Hematopoietic multipotent progenitor cell treated with erythropoietin and hydrocortisone succinate and interleukin-3 and kit ligand, for 4 days (in vitro differentiated cells): ENCODE measurements at places on chromosomes 5 and 9.
A peak's percentile ranks its signal among the peaks of the same experiment; 100 is the strongest.

- DNase-seq, result no peak
These were observed 1.4 kb downstream of the FAM193B start for GRCh38 chr5:177552839-177553455.

DNA sequence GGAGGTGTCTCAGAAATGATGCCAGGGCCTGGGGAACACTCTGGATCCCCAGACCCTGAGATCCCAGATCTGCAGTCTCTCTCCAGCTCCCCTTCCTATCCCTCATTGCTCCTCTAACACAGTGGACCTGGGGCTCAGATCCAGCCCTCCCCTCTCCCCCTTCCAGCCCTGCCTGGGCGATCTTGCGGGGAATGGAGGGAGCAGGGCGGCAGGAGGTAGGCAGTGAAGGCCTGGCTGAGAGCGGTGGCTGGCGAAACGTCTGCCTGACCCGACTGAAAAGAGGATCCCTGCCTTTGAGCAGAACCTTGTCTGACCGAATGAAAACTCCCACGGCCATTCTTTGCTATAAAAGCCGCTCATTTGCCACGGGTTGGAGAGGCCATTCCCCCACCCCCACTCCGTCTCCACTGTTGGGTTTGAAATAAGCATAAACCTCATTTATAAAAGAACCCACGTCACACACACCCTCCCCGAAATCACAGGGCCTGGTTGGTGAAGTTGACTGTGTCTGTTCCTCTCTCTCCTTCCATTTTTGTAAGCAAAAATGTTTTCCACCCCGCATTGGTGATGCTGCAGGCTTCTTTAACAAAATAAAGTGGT, 8.8 kb downstream of the MSX2 start:
- DNase-seq, result no peak

DNA sequence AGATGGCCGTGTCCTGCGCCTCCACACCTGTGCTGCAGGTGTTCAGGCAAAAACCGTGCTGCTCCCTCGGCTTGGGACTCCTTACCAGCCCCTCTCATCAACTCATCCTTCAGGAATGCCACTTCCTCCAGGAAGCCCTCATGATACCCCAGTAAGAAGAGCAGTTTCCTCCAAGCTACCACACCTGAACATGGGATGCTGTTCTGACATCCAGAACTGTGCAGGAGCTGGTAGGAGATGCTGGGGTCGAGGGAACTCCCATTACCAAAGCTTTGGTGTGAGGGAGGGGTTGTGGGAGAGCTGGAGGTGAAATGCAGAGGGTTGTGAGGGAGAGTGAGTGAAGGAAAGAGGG, 18.9 kb downstream of the CARD19 start:
- no peak for DNase-seq

DNA sequence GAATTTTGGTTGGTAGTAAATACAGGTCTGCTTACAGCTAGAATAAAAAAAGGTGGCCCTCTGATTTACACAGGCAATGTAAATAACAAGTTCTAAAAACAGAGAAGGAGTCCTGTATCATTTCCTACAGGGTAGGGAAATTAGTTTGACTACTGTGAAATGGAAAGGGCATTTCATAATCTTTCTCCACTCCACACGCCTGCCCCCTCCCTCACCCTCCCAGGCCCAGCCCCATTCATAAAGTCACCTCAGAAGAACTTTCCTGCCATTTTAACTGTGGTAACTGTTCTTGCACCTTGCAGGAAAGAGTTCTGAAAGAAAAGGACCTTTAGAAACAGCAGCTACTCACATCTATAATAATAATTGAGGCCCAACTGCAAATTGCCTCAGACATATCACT, 69.7 kb downstream of the MEF2C start:
- peak; percentile 29 for DNase-seq

DNA sequence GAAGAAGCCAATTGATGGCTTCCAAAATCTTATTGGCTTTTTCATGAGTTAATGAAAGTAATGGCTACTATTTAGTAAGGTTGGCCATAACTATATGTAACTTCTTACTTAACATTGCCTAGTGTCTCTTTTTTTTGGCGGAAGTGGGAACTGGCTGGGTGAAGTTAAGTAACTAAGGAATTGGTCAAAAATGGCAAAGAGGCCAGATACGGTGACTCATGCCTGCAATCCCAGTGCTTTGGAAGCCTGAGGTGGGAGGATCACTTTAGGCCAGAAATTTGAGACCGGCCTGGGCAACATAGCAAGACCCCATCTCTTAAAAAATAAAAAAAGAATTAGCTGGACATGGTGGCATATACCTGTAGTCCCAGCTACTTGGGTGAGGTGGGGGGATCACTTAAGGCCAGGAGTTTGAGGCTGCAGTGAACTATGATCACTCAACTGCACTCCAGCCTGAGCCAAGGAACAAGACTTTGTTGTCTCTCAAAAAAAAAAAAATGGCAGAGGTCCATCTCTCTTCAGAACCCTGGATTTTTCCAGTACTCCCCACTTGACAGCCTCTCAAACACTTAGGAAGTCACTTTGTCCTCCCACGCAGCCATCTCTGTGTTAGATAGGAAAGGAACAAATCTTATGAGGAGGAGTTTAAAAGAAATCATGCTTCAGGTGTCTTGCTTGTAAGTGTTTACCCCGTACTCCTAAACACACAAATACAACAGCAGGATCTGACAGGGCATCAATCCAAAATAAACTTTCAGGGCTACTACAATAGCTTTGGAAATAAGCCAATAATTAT, 75.7 kb downstream of the TEK start:
- DNase-seq, result no peak

DNA sequence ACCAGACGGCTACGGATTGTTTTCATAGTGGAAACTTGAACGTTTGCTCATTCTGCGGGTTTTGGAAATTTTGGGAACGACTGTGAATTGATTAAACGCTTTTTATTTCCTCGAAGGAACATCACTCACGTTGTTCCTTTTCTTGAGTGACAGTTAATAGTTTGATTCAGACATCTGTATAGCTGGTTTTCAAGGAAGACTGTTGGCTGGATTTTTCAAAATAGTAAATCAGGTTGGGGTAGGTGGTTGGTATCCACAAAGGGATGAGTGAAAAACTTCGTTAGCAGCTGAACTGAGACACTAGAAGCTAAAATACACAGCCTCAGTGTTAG, 1.1 kb downstream of the TGFBR1 start:
- no peak for DNase-seq

- DNase-seq, result peak; percentile 89
These were observed 76.0 kb upstream of the PIP5K1B start for GRCh38 chr9:68629042-68629441.

DNA sequence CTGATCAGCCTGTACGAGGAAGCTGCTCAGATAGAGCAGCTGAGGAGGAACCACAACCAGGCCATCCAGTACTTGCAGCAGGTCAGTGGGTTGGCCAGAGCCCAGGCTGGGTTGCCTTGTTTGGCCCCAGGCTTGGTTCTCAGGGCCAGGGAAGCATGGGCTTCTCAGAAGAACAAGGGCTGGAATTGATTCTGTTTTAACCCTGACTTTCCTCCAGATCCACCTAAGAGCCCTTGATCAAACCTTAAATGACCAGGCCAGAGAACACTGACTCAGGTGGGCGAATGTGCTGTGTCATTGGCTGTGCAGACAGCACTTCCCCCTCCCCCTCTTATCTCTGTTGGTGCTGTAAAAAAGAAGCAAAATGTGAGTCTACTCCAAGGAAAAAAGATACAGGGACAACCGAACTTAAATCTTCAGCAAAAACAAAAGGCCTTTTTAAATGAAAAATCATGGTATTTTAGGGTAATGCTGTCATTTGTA, 28.1 kb downstream of the TTC23L start:
- peak; percentile 42 for DNase-seq

- no peak for DNase-seq
These were observed 82.8 kb downstream of the LMX1B start for GRCh38 chr9:126696401-126697145.

GRCh38 chr5:68178579-68178978, 37.0 kb upstream of the PIK3R1 start:
- DNase-seq, result peak; percentile 15

DNA sequence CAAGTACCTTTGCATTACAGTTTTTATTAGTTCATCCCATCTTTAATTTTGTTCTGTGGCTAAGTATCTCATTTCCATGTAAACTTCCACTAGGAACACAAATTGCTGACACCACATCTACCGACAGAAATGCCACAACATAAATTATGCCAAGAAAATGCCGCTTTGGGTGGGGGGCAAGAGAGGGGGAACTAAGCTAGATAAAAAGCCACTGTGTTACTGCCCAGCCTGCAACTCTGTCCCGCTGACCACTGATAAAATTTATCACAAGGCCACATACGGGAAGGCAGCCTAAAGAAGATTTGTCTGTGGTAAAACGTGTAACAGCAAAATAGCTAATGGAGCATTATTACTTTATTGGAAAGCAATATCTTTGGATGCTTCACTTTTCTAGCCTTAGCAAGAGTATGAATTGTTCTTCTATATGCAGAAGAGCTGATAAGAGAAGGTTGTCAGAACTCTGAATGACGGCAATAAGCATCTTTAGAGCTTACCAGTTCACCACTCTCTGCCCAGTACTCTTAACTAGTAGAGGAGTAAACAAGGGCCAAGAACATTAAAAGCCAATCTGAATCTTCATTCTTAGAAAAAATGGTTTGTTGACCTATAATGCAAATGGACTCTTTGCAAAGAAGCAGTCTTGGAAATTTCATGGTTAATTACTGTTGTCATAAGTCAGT, 172.2 kb upstream of the MEF2C start:
- DNase-seq, result peak; percentile 93

- no peak for DNase-seq
These were observed 7.6 kb upstream of the GBGT1 start for GRCh38 chr9:133171161-133171961.

- DNase-seq, result no peak
These were observed 164.6 kb downstream of the CARTPT start for GRCh38 chr5:71883742-71884103.

- DNase-seq, result peak; percentile 50
These were observed 1.9 kb upstream of the FIBCD1 start for GRCh38 chr9:130940693-130941576.

GRCh38 chr9:123112015-123112975, 78.8 kb downstream of the GPR21 start:
- DNase-seq, result peak; percentile 38

- DNase-seq, result no peak
These were observed 190.9 kb downstream of the TTC39B start for GRCh38 chr9:15116130-15116580.

DNA sequence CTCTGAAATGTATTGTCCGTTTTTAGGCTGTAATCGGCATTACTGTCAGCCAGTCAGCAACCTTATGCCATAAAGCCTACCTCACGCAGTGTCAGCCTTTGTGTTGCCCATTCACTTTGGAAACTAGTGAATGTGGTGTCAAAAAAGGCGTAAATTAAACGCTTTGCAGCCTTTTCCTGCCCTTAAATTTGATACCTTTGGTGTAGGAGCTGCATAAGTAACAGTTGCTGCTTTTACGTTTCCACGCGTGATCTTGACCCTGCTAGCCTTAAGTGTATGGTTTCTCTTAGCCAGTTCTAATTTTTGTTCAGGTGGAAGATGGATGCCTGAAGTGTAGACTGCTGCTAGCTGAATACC, 257.7 kb downstream of the EPB41L4A start:
- no peak for DNase-seq

GRCh38 chr5:38190111-38190510, 68.2 kb upstream of the EGFLAM start:
- no peak for DNase-seq

DNA sequence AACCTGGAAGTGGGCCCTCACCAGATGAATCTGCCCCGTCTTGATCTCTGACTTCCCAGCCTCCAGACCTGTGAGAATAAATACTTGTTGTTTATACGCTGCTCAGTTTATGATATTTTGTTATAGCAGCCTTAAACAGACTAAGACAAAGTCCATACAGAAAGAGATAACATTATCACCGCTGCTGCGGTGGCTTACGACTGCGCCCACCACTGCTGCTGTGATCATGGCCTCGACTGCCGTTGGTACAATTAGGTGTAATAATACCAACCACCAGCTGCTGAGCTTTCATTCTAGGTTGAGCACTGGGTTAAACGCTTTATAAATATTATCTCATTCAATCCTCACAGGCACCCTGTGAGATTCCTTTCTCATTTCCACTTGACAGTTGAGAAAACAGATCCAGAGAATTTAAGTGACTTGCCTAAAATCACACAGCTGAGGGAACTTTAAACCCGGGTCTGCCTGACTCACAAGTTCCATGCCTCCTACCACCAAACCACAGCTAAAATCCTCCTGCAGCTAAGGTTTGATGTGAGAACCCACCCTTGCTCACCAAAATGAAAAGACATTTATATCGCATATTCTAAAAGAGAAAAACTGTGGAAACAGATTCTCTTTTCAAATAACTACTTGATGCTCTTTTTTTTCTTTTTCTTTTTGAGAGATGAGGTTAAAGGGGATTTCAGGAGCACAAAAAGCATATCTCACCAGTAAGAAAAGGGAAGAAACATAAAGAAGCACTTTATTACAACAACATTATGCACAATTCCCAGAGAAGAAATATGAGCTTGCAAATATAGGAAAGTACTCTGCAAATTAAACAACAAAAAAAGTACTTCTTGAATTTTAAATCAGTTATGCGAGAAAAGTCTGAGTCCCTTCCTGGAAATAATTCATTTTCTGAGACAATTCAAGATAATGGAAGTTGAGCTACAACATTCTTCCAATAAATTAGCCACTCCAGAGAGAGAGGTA, 23.9 kb downstream of the GOLM1 start:
- DNase-seq, result no peak

DNA sequence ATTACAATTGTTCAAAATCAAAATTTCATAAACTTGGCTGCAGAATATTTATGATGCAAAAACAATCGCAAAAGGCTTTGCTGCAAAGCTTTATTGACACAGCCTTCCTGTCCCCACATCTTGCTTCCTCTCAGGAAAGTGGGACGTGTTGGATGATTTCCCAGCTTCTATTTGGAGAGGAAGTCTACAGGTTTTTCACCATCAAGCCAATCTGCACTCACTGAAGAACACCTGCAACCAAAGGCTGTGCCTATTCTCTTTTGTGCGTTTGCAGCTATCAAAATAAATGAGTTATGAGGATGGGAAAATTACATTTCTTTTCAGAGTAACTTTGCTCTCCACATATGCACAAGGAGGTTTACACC, 214.4 kb downstream of the PLK2 start:
- no peak for DNase-seq

DNA sequence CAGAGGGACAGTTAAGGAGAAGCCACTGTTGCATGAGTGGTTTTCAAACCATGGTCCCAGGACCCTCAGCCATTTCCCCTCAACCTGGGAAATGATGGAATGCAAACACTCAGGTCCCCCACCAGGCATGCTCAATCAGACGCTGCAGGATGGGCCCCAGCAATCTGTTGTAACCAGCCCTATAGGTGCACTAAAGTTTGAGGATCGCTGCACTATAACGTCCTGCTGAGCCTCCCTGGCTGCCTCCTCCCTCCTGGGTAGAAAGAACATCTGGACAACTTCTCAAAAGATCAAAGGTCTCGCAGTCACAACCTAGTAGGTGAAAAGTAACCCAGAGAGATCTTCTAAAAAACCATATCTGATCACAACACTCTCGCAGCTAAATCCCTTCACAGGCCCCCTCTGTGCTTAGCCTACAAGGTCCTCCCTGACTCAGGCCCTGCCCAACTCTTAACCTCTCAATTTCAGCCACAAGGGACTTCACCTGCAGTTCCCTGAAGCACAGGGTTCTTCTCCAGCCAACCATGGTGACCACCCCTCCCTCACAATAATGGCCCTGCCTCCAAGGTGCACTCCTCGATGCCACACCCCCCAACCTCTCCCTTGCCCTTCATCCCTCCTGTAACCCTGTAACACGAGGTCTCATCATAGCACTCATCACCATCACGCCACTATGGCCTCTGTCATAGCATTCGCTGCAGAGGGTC, 3.5 kb downstream of the SHB start:
- DNase-seq, result no peak
